ENCODE measurements at places on chromosomes 7 and 10. TPM values are rescaled to one million over a fixed set of nuclear protein-coding genes. Genes with fewer than 3 reads are reported as not detected.

DNA sequence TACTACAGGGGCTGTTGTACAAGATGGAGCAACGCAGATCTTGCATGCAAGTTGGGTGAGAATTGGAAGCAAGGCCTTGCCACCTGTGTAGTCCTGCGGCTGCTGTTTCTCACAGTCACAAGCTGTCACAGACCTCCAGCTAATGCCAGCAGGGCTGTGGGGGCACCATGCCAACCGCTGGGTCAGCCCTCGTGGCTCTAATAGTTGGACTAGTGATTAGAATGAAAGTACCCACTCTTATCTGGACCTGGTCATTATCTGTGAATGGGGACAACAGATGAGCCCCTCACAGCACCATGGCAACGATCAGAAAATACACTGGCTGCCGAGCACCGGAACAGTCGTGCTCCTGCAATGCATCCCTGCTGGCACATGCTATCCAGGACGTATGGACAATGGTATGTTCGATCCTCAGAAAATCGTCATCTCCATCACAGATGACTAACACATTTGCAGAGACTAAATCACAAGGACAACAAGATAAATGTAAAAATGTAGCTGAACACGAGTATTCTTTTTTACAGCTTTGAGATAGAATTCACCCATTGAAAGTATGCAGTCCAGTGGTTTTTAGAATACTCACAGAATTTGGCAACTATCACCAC, 80.4 kb upstream of the CALN1 start:
- no peak for DNase-seq

DNA sequence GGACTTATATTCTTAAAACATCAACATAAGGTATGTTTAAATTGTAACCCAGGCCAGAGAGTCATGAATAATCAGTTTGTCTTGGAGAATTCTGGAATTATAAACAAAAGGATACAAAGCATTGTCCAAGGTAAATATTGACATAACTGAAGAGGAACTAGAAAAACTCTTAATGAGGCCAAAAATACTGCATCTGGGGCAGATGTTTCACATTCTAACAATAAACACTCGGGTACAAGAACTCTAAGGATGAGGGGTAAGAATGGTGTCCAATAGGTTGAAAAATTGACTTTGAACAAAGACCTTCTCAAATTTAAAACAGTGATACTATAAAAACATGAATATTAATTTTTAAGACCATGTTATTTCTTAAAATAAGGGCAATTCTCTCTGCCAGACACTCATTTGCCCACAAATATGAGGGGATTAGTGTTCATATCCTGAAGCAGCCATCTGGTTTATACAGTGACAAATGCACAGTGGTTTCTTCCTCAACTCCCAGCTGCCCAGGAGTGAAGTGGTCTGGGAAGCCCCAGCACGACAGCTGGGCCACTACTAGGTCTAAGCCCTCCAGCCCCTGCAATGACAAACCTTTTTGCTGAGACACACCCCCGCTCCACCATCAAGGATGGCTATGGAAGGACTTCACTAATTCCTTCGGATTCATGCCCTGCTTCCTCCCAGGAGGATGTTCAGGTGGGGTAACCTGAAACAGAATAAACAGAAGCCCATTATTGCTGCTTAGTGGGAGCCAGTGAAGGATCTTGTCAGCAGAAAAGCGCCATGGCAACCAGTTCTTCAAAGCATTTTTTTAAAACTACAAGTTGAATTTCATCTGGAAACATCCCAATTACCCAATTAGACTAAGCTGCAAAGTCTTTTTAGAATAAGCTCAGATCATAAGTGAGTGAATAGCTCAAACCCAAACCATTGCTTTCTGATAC, 107.5 kb upstream of the ARID5B start:
- DNase-seq: no peak

The CYP26C1 gene
- 0.16 TPM for total RNA-seq

The ASAH2 gene
- 0.32 TPM for total RNA-seq

- DNase-seq: no peak
Measured at GRCh38 chr10:102433619-102434046, 1.3 kb upstream of the CUEDC2 start.

DNA sequence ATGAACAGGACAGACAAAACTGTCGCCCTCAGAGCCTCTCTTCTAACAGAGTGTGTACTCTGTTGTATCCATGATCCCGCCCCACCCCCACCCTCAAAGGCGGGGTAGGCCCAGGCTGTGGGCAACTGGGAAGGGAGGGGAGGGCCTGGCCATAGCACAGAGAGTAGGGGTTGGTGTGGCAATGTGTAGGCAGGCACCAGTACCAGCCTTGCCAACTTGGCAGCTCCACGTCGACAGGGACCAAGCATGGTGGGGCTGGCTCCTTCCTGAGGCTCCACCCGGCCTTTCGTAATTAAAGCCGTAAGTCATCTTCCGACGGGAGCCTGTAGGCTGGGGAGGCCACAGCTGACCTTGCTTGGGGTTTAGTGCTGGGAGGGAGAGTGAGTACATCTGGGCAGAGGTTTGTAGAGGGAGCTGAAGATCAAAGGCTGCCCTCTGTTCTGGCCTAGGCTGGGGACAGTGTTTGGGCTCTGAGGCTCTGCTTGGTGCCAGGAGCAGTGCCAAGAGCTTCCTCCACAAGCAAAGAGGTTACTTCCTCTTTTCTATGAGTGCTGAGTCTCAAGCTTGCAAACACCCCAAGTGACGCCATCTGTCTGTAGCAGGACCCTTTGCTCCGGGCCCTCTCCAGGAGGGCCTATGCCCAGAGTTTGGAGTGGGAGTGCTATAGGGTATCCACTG, 121.6 kb downstream of the C10orf105 start:
- no peak for DNase-seq

DNA sequence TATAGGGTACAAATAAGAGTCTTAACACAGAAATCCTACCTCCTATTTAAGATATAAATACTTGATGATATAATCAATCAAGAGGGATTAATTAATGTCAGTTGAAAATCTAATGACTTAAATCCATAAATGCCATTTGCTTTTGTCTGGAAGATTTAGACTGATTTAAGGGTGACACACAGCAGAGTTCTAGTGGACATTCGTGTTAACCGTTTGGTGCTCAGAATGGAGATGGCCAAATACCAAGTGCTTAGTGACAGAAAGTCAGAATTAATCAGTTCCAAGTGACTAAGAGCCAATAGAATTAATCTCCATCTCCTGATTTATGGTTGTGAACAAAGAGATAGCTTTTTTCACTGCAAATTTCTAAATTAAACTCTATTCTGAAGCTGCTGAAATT, 36.2 kb downstream of the NAMPT start:
- no peak for DNase-seq

The GIMAP7 gene
- 22.1 TPM for total RNA-seq

- no peak for DNase-seq
Measured at GRCh38 chr10:49300140-49300974, 1.4 kb downstream of the C10orf71 start.

DNA sequence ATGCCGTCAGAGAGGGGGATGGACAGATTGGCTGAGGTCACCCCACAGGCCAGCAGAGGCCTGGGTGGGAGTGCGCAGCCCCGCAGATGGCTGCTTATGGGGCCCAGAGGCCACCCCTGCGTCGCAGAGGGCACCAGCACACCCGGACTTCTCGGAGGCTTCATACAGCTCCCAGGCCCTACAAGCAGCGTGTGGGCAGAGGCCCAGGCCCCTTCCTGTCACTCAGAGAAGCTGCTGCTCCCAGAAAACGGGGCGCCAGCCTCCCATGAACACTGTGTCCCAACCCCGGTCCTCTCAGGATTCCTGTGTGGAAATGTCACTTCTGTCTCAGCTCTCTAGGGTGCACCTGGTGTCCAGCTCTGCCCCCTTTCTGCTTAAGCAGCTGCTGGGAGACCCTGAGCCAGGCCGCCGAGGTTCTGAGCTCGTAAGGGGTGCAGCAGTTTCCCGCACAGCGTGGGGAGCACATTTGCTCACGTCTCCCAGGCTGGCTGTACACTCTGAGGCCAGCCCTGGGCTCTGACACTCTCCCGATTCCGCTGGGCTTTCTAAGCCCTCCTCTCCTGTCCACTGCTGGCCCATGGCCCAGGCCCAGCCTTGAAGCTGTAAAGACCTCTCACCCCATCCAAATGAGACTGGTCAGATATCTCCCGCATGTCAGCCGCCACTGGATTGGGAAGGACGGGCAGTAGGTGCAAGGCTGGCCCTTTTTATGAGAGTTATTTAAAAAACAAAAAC, 6.8 kb downstream of the GPR146 start:
- no peak for DNase-seq

- DNase-seq: no peak
Measured at GRCh38 chr7:114413761-114414155, 857 bp upstream of the FOXP2 start.

The PHYHIPL gene
- total RNA-seq: 0.44 TPM

GRCh38 chr7:137345799-137346449, 2.4 kb upstream of the PTN start:
- DNase-seq: no peak

- no peak for DNase-seq
Measured at GRCh38 chr10:80290474-80291220, 1.2 kb upstream of the MAT1A start.

DNA sequence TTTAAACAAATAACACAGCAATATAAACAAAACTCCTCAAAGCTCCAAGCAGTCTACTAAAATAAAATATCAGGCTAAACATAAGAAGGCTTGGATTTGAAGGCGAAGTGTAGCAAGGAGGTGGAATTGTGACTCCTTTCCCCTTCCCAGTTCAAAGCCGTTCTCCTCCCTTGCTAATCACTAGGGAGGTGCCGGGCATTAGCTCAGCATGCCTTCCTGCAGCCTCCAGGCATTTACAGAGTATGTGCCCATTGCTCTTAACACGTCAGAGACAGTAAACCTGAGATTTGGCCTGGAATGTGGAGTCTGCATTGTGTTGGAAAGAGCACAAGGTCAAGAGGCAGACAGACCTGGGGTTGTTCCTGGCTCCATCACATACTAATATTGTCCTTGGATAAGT, 15.6 kb downstream of the CNNM1 start:
- no peak for DNase-seq

The SLC39A12 gene
- 0.88 TPM for total RNA-seq

DNA sequence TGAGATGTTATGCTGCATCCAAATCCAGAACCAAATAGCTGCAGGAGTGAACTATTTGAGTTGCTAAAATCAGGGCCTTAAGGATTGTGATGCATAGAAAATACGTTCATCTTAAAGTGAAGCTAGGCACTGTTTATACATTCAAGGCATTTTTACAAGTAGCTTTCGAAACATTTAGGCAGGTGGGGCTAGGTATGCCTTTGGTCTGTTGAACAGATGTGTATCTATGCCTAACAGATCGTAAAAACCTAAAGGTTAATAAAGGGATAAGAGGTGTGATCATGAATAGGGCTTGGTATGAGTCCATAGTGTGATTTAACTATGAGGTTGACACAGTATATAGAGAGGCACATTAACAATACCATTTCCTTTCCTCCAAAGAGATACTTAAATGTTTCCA, 262.5 kb downstream of the SEMA3D start:
- DNase-seq: no peak

DNA sequence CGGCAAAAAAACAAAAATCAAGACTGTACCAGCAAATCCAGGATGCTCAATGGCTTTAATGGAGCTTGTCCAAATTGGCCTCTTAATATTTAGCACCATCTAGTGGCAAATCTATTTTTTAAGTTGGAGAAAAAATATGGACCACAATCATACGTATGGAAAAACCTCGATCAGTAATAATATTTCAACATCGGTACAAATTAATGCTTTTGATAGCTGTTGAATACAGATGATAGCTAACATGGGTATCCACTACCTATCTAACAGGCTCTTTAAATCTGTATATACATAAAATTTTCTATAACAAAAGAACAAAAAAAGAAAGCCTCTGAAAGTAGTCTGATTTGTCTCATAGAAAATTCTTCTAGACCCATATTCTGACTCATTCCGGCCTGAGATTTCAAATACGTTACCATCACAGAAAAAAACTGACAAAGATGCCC, 29.2 kb downstream of the COA1 start:
- DNase-seq: no peak

The C10orf62 gene
- 0.33 TPM for total RNA-seq

DNA sequence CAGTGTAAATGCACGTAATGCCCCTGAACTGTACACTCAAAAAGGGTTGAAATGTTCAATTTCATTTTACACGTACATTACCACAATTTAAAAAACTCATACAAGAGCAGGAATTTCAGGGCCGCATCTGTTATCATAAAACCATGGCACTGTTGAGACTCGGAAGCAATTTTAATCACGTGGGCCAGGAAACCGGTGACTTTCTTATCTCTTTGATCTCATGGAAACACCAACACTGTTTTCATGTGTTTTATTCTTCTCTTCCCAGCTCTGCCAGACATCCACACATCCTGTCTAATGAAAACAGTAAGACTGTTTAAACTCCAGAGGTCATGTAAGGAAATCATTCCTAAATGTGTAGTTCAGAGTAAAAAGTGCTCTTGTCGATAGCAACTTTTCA, 35.9 kb downstream of the PTPRE start:
- no peak for DNase-seq

The ARID5B gene
- total RNA-seq: 166 TPM

The ZNF488 gene
- total RNA-seq: 0.44 TPM

GRCh38 chr10:86159797-86160196, 206.8 kb downstream of the GRID1 start:
- DNase-seq: no peak

- DNase-seq: no peak
Measured at GRCh38 chr7:86950360-86950759, 109.1 kb downstream of the ELAPOR2 start.

DNA sequence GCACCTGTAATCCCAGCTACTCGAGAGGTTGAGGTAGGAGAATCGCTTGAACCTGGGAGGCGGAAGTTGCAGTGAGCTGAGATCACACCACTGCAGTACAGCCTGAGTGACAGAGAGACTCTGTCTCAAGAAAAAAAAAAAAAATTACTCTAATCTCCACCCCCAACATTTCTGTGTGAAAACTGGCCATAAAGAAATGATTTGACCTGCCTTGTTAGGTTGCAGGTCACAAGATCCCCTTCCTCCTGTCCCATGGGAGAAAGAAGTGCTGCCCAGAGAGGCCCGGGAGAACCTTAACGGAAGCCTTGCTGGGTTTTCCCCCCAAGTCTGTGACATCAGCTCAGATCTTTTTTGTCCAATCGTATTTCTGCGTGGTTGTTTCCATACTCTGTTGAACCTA, 8.7 kb upstream of the CALHM1 start:
- no peak for DNase-seq

- no peak for DNase-seq
Measured at GRCh38 chr10:105506262-105506661, 865.2 kb downstream of the SORCS3 start.

DNA sequence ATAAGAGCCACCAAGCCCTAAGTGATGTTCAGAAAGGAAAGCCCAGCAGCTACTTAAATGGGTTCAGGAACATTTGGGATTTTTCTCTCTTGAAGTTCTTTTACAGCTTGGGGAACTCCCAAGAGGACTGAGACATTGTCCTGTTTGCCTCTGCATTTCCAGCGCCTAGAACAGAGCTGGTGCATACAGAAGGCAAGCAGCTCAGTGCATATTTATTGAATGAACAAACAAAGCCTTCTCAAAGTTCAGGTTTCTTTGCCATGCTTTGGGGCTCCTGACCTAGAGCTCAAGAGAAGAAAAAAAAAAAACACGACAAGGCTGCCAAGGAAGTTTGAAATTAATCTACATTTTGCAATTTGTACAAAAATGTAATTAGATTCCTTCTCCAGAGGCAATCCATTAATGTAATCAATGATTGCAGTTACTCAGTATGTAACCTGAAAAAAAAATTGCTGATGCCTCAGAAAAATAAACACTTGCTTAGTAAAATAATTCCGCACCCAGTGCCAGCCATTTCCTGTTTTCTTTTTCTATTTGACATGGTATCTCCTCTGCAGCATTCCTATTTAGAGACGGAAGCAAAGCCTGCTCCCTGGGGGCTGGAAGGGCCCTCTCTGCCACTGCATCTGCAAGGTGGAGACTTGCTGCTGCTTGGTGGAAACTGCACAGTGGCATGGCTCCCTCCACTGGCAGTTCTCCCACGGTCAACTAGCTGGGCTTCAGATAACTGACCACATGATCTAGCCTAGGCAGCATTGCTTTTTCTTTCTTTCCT, 157.3 kb downstream of the TMEM178B start:
- no peak for DNase-seq
